Dermis microvascular lymphatic vessel endothelial cell (primary cell): ENCODE measurements at places on chromosomes 13 and 19. TPM values are rescaled to one million over a fixed set of nuclear protein-coding genes. Genes with fewer than 3 reads are reported as not detected.

- no peak for DNase-seq
These were observed 27.8 kb downstream of the ELAVL1 start for GRCh38 chr19:7977723-7978040.

GRK1 gene
- total RNA-seq, result not detected in 2 replicates

DNA sequence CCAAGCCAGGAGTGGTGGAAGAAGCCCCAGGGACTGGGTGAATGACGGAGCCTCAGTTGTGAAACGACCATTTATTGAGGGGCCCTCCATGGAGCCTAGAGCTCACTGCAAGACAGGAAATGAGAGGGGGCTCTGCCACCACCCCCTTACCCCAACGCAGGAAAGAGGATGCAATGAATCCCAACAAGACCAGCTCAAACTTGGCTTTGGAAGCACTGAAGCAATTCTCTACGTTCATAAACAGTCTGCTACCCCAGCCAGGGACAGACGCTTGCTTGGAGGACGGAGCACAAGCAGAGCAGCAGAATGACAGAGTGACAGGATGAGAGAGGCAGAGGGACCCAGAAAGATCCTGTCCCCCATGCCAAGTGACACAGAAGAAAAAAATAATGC, 1.0 kb downstream of the PRKACA start:
- no peak for DNase-seq

DNA sequence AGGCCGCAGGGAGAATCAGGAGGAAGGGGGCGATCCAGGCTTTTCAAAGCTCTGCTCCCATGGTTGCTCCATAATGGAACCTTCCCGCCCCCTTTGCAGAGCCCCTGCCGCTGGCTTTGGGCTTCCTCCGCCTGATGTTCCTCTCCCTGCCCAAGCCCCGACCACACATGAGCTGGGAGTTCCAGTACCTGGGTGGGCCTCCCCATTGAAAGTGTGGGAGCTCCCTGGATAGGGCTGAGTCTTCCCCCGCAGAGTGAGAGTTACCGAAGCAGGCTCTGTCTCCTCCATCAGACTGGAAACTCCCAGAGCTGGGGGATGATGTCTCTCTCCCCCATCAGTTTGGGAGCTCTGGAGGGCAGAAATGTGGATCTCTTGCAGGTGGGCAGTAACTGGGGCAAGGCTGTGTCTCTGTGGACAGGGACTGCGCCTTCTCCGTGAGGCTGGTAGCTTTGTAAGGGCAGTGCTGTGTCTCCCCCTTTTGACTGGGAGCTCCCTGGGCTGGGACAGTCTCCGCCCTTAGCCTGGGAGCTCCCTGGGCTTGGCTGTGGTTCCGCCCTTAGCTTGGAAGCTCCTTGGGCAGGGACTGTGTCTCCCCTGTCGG, 722 bp downstream of the DCAF15 start:
- DNase-seq, result no peak

SIAH3 gene
- not detected in 2 replicates for total RNA-seq

AMER2 gene
- total RNA-seq, result not detected in 2 replicates

GRCh38 chr19:38224014-38224862, at the start of gene DPF1:
Gene DPF1, minus strand, starts transcription at chr19:38224222. Its CDS starts 80 bp downstream, at chr19:38224142.
- peak; percentile 71 for DNase-seq

DNA sequence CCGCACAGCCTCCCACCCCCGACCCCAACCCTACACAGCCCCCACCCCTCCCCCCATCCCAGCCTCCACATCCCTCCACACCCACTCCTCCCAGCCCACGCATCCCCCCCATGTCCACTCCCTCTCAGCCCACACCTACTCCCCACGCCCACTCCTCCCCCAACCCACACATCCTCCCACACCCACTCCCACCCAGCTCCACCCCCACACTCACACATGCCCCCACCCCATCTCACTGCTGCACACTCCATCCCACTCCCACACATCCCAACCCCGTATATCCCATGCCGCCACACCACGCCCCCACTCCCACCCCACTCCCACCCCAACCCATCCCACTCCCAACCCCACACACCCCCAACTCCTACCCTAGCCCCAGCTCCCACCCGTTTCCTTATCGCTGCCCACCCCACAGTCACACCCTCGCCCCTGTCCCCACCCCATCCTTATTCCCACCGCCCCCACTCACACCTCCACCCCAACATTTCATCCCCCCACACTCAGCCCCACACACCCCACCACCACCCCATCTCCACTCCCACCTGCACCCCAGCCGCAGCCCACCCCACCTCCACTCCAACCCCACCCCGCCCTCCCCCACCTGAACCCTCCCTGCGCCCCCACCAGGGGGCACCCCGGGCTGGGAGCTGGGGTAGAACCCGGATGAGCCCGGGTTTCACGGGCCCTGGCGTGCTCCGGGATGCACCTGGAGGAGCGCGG, 809 bp downstream of the TDRD12 start:
- DNase-seq, result no peak

DNA sequence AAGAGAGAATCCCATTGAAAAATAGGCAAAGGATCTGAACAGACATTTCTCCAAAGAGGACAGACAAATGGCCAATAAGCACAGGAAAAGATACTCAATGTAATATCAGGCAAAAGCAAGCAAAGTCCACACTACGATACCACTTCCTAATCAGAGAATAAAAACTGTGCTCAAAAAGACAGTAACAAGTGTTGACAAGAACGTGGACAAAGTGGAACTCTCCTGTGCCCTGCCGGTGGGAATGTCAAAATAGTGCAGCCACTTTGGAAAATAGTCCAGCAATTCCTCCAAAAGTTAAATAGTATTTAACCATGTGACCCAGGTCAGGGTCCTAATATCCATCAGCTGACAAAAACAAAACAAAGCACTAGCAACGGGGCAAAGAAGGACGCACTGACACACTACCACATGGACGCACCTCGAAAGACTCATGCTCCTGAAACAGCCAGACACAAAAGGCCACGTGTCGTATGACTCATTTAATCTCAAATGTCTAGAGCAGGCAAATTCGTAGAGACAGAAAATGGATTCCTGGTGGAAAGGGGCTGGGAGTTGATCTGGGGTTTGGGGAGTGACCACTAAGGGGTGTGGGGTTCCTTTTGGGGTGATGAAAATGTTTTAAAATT, 5.2 kb downstream of the MIER2 start:
- no peak for DNase-seq

DNA sequence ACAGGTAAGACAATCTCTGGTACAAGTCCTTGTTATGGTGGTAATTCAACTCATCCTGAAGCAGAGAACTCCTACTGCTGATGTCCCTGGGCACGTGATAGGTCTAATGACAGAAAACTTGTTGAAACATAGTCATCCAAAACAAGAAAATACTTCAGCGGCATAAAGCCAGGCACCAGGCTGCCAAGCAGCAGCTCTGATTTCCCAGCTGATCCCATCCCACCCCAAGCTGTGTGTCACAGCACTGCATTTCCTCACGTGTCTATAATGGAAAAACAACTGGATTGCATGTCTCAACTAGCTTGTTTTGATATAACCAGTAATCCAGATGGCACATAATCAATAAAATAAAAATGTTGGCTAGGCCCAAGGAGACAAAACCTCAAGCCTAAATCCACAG, 64.8 kb downstream of the MIPEP start:
- DNase-seq, result no peak

DNA sequence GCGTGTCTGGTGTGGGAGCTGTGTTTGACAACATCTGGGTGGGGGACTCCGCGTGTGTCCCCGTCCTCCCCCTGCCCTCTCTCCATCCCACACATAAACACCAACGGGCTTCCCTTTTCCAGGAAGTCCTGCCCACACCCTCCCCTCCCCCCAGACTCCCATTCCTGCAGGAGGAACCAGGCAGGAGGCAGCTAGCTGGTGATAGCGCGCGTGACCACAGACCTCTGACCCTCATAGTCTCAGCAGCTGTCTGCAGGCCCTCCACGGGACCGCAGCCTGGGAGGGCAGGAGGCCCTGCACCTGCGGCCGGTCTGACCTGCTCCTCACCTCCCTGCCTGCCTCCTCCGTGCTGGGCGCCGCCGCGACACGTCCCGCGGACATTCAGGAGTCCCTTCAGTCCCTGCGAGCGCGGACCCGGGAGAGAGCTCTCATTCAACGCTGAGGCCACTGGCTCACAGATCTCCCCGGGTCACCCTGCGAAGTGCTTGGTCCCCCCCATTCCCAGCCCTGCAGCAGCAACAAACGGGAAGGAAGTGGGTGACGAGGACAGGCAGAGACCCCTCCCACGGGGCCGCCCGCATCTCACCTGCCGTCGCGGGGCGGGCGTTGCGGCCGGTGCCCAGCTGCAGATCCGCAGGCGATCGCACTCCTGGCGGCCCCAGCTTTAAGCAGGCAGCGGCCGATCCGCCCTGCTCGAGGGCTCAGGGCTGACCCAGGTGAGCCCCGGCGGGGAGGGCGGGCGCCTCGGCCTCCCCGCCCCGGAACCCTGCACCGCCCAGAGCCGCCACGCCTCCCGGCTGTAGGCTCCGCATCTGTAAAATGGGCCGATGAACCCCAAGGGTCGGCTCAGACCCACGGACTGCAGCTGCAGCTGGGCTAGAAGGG, 1.1 kb upstream of the ACP5 start:
- DNase-seq, result peak; percentile 21

DNA sequence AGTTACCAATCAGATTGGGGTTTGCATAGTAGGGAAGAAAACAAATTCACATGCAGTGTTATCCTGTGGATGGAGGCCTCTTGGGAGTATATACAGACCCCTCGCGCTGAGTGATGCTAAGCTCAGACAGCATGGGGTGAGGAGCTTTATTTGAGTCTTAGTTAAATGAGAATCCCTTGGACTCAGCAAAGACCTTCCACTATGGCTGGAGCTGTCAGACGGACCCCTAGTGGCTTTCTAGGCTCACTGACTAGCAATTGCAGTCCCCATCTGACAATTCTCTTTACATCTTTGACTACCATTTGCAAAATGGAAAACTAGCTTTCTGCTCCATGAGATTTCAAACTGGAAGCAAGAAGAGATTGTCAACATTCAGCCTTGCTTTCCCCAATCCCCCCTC, 90.4 kb downstream of the STOML3 start:
- DNase-seq, result no peak

- DNase-seq, result no peak
These were observed 1624.1 kb upstream of the PRR20A start for GRCh38 chr13:55516610-55517009.

DNA sequence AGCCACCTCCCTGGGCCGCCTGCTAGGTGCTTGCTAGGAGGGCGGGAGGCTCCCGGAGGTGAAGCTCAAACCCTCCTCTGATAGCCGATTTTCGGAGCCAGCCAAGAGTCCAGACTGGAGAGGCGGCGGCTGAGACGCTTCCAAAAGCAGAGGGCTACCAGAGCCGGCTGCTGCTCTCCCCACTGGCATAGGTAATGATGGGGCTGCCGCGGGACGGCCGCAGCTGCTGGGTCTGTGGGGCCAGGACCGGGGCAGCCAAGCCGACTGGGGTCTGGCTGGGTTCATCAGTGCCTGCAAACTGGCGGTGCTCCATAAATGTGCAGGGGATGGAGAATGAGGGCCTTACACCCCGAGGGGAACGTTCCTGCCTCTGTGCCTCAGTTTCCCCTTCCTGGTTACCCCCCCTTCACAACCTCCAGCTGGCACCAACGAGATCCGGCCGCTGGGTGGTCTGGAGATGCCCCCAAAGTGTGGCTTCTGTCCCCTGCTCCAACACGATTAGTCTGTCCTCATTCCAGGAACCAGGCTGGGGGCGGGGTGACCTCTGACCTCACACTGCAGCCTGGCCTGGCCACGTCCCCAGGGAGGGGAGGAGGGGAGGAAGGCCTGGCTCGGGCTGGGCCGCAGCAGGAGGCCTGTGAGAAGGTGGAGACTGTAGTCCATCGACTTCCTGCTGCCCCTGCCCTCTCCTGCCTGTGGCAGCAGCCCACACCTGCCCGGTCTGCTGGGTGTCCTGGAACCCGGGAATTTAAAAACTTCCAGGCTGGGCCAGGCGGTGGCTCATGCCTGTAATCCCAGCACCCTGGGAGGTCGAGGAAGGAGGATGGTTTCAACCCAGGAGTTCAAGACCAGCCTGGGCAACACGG, 3.8 kb upstream of the WDR18 start:
- DNase-seq, result no peak

EMP3 gene
- total RNA-seq, result 3.3 and 3.4 TPM in 2 replicates

HSPB6 gene
- 0.13 and 0.25 TPM in 2 replicates for total RNA-seq

- DNase-seq, result peak; percentile 71
These were observed 182.0 kb upstream of the SERP2 start for GRCh38 chr13:44191504-44192171.

DNA sequence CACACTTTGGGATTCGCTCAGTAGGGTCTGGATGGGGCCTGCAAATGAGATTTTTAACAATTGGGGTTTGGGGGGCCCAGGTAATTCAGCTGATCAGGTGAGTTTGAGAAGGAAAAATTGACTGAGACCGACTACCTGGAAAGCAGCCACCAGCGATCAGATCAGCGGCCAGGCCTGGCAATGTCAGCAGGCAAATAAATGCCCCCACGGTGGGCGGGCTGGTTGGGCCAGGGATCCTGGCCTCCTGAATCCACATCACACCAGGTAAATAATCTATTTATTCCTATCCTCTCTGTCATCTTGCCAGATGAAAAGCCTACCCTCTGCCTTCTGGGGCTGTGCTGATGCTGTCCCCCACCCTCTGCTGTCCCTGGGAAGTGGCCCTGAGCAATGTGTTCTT, 9.4 kb downstream of the NAPA start:
- no peak for DNase-seq

- no peak for DNase-seq
These were observed 12.0 kb downstream of the PIAS4 start for GRCh38 chr19:4019578-4019977.

ICAM4 gene
- total RNA-seq, result 0.13 and 0.26 TPM in 2 replicates

ZNF763 gene
- 1.2 and 1.6 TPM in 2 replicates for total RNA-seq

SKA3 gene
- 2.1 and 3.9 TPM in 2 replicates for total RNA-seq

- DNase-seq, result no peak
These were observed 93.2 kb upstream of the SERP2 start for GRCh38 chr13:44280456-44280855.

GRCh38 chr19:41638641-41639081, 11.8 kb upstream of the CEACAM4 start:
- no peak for DNase-seq

TOMM40 gene
- 41.0 and 48.9 TPM in 2 replicates for total RNA-seq

ZNF610 gene
- total RNA-seq, result 1.7 and 2.0 TPM in 2 replicates

- peak; percentile 22 for DNase-seq
These were observed 9.1 kb upstream of the POP4 start for GRCh38 chr19:29596885-29597525.

GRCh38 chr19:34109596-34109995, 62.7 kb upstream of the LSM14A start:
- DNase-seq, result no peak

- DNase-seq, result no peak
These were observed 41.7 kb upstream of the HOMER3 start for GRCh38 chr19:18982669-18983068.

SIGLECL1 gene
- total RNA-seq, result not detected in 2 replicates

DNA sequence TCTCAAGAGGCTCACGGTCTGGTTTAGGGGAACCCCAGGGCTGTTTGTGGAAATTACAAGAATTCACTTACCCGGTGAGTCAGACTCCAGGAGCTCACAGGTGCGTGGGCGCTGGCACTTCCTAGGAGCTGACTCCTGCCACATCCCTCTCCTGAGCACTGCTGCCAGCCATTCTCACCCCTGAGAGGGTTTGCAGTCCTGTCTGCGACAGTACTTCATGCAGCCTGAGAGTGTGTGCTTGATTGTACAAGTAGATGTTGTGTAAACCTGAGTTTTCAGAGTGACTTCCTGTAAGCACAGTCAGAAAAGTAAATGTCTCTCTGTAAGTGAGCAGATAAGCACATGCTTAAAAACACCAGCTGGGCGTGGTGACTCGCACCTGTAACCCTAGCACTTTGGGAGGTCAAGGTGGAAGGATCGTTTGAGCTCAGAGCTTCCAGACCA, 8.1 kb downstream of the MRPL4 start:
- DNase-seq, result no peak
